Vagina (tissue), 2 donors: ENCODE measurements at places on chromosomes 5 and 9. TPM values are rescaled to one million over a fixed set of nuclear protein-coding genes. Genes with fewer than 3 reads are reported as not detected.
A peak's percentile ranks its signal among the peaks of the same experiment; 100 is the strongest.

GRCh38 chr5:170434966-170435605, 45.9 kb upstream of the KCNMB1 start:
- no peak for DNase-seq

GRCh38 chr5:133933169-133933509, 35.3 kb downstream of the C5orf15 start:
- no peak for DNase-seq

- no peak for DNase-seq
Measured at GRCh38 chr5:66992547-66992946, 204.1 kb downstream of the CD180 start.

DNA sequence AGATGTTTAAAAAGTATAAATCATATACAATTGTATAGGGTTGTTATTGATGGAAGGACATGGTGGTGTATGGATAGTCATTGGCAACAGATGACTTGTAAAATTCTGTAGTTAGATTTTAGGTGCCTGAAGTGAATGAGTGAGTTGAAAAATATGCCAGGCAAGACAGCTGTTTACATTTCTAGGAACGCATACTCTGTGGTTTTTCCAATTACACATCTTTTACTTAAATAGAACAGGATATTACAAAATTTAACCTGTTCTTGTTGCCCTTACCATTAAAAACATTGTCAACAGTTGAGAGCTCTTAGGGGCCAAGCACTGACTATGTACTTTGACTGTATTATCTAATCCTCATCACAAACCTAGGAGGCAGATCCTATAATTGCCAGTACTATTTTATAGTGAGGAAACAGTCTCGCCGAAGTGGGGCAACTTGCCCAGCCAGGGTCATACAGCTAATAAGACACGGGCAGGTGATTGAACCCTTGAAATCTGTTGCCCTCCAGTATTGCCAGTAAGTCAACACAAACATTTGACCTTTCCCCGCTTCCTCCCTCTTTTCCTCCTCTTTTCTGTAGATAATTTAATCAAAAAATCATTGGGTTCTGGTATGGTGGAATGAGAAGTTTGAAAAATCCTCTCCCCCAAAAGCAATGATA, 88.6 kb downstream of the MACROH2A1 start:
- no peak for DNase-seq

DNA sequence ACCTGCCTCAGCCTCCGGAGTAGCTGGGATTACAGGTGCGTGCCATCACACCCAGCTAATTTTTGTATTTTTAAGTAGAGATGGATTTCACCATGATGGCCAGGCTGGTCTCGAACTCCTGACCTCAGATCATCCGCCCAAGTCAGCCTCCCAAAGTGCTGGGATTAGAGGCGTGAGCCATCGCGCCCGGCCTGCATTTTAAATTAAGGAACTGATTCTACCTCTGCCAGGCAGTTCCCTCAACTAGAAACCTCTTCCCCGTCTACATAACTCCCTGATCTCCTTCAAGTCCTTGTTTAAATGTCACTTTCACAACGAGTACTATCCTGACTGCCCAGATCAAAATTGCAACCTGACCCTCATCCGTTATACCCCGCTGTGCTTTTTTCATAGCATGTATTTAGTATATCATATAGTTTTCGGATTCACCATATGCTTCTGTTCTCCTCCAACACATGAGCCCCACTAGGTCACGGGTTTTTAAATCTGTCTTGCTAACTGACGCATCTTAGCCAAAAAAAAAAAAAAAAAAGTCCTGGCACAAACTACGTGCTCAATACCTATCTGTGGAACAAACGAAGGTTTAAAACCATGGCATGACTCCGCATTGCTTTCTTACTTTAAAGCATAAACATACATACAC, 858 bp upstream of the SOWAHA start:
- no peak for DNase-seq

DNA sequence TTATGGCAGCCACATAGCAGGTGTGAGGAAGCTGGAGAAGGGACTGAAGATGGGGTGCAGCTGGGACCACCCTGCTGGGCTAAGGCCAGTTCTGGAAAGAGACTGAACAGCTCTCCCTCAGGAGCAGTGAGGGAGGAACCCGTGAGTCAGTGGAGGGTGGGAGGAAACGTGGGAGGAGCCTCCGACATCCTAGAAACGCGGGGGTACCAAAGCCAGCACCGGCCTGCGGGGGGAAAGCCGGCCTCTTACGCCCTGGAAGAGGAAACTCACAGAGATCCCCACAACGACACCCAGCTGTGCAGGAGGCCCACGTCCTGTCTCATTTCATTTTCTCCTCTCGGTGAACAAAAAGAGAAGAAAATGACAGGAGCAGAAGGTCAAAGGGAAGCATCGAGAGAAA, 185.8 kb upstream of the IRX4 start:
- DNase-seq: no peak

DNA sequence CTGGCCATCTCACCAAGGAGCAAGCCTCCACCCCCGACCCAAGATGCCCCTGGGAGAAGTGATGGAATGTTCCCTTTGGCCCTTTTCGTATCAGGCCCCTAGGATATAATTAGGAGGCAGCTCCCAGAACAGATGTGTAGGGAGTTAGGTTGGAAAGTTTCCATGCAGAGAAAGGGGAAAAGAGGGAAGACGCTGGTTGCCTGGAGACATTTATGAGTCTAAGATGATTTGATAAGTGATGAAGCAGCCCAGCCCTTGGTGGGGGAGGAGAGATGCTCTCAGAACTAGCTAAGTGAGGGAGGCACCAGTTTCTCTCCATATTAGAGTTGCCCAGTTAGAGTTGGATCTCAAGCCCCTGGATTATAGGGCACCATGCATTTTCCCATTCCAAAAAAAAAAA, 137.5 kb downstream of the GNA14 start:
- no peak for DNase-seq

- DNase-seq: no peak
Measured at GRCh38 chr5:154546719-154547118, 68.7 kb upstream of the HAND1 start.

- DNase-seq: no peak
Measured at GRCh38 chr5:76845890-76846289, 3.9 kb upstream of the S100Z start.

GRCh38 chr5:172696171-172696849, 55.2 kb downstream of the NEURL1B start:
- no peak for DNase-seq

- no peak for DNase-seq
Measured at GRCh38 chr9:130918826-130919558, 20.1 kb downstream of the FIBCD1 start.

DNA sequence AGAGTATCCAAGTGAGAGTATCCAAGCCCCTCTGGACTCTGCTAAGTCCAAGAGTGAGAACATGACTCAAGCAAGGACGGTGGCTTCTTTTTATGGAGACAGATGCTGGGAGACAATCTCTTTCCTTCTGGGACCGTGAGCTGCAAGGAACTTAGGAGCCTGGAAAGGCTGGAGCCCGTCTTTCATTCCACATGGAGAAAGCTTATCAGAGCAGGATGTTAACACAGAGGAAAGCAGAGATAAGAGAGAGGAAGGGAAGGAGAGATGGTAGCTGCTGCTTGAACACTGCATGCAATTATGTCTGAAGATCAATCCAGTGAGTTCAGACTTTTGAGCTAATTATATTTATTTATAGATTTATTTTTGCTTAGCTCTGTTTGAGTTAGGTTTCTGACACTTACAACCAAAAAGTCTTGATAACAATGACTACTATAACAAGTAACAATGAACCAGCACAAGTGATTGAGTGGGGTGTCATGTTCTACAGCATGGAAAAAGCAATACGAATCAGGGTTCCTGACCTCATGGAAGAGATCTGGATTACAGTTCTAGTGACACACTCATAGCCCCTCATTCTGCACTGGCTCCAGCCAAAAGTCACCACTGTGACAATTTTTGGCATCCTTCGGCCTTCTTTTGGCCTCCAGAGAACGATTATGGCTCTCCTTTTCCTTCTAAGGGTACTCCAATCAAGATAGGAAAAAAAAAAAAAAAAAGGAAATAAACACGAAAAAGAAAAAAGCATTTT, 71.5 kb downstream of the PRLR start:
- DNase-seq: no peak

- no peak for DNase-seq
Measured at GRCh38 chr5:115317320-115317719, 20.9 kb upstream of the CCDC112 start.

DNA sequence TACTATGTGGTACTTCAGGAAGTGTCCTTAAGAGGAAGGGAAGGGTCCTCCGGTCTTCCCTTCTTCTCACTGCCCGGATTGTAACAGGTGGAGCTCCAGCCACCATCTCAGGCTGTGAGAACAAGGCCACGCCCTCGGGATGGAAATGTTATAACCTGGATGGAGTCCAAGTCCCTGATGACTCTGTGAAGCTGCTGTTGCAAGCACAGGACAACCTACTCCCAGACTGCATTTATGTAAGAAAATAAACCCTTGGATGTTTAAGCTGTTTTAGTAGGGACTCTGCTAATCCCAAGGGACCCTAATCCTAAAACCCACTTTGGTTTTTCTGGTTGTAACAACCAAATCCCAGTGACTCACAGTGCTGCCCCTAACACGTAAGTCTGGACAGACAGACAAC, 221.6 kb downstream of the ACTL7B start:
- DNase-seq: peak; percentile 77

GRCh38 chr9:18114559-18115475, 359.1 kb upstream of the ADAMTSL1 start:
- DNase-seq: no peak

DNA sequence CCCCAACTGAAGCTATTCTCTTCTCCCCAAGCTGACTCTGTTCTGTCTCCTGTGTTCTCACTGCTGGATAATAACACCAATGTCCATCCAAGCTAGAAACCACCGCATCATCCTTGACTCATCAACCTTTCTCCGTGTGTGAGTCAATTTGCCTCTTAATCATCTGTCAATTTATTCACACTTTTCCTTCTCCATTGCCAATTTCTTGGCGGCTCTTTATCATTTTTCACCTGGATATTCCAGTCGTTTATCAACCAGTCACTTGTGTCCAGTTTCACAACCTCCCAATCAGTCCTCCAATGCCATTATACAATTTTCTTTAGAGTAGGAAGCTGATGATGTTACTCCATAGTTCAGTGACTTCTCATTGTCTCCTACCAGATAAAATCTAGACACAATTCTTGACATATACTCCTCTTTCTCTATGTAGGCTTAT, 45.4 kb upstream of the LIFR start:
- DNase-seq: no peak

GRCh38 chr5:6766604-6767093, 53.4 kb downstream of the TENT4A start:
- DNase-seq: no peak

DNA sequence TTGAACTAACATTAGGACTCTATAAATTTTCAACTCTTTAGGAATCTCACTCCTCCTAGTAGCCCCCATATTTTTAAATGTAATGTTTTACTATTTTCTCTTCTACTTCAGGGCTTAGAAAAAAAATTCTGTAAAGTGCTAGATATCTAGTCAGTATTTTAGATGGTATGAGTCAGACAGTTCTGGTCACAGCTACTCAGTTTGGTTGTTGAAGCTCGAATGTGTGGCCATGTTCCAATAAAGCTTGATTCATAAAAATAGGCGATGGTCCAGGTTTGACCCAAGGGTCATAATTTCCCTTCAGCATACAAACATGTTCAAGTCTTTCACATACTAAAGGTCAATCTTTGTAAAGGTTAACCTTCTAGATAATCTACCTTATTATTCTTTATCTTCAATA, 566.0 kb upstream of the CDH18 start:
- DNase-seq: no peak

- DNase-seq: no peak
Measured at GRCh38 chr5:53334431-53334941, 145.9 kb upstream of the FST start.

GRCh38 chr5:60811105-60811504, 33.0 kb downstream of the ELOVL7 start:
- no peak for DNase-seq

DNA sequence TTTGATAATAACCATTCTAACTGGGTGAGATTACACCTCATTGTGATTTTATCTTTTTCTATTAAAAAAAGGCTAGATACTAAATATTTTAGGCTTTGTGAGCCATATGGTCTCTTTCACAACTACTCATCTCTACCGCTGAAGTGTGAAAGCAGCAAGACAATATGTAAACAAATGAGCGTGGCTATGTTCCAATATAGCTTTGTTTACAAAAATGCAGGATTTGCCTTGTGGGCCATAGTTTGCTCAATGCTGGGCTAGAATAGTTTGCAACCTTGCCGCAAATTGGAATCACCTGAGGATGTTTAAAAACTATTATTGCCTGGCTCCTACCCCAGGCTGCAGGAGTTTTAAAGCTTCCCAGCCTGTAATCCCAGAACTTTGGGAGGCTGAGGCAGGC, 10.2 kb upstream of the GPR150 start:
- DNase-seq: no peak

Gene CCNO
- total RNA-seq: not detected

Gene HCN1
- total RNA-seq: not detected

Gene KLF4
- total RNA-seq: 144 TPM

Gene CDH9
- not detected for total RNA-seq

Gene BAAT
- total RNA-seq: not detected

Gene SH3TC2
- total RNA-seq: 2.0 TPM

Gene NFIB
- total RNA-seq: 73.4 TPM

Gene LCN1
- not detected for total RNA-seq

Gene HAVCR2
- 4.4 TPM for total RNA-seq

Gene C9orf85
- total RNA-seq: 5.4 TPM

Gene NUTM2G
- not detected for total RNA-seq
